ENCODE measurements at places on chromosomes 7 and 10. TPM values are rescaled to one million over a fixed set of nuclear protein-coding genes. Genes with fewer than 3 reads are reported as not detected.

Gene TMEM176A
- total RNA-seq: 67.9 TPM

Gene CCDC172
- total RNA-seq: not detected

Gene GLI3
- total RNA-seq: 14.6 TPM

Gene OPN4
- not detected for total RNA-seq

DNA sequence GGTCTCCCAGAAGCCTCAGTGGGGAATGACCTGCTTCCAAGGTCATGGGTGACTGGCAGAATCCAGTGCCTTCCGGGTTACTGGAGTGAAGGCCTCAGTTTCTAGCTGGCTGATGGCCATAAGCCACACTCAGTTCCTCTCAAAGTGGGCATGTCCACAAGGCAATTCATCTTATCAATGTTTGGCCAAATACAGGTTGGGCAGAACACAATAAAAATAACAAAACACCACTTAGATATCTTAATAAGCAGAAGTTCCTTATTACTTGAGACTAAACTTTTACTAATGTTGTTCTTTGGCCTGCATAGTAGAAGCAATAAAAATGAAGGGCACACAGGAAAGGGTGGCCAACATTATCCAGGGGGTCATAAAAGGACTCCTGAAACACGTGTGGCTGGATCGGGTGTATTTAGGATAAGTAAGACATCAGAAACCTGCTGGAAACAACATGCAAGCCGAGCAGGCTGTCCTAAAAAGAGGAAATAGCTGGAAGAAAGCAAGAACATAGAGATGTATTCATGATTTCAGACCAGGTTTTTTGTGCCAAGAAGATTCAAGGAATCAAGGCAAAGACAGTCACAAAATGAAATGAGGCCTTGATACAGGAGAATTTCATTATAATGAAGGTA, 19.6 kb upstream of the AKR1C2 start:
- H3K27me3 ChIP-seq: no peaks in the 10 kb centered on the region
- no peaks in the 10 kb centered on the region for H3K36me3 ChIP-seq
- H3K4me3 ChIP-seq: no peak overlapping the region
- DNase-seq: no peak
- no peak overlapping the region for H3K27ac ChIP-seq

DNA sequence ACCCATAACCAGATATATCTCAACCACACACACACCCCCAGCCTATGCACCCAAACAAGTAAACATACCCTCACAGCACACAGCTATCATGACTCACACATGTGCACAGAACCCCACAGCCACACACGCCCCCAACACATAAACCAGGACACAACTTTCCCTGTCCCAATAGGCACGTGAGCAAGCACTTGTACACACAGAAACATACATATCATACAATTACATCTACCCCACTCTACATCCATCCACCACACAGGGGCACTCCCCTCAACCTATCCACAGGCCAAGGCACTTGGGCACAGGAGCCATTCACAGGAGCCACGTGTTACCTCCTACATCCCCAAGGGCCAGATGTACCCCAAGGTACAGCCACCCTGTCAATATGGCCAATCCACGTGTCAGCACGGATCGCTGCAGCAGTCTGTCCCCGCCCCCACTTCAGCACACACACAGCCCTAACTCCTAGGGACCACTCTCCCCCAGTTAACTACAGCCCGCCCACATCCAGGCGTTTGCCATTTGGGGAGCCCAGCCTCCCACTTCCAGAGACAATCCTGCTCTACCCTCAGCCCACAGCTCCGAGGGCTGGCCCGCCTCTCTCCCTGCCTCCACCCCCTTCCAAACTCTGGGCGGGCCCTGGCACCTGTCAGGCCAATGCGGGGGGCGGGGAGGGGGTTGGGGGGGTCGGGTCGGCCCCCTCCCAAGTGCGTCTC, 163.5 kb downstream of the SH3PXD2A start:
- DNase-seq: no peak
- H3K27me3 ChIP-seq: no peaks in the 10 kb centered on the region
- H3K4me1 ChIP-seq: peaks cover 22% of the 10 kb centered on the region
- H3K4me3 ChIP-seq: no peak overlapping the region
- H3K27ac ChIP-seq: no peak overlapping the region

DNA sequence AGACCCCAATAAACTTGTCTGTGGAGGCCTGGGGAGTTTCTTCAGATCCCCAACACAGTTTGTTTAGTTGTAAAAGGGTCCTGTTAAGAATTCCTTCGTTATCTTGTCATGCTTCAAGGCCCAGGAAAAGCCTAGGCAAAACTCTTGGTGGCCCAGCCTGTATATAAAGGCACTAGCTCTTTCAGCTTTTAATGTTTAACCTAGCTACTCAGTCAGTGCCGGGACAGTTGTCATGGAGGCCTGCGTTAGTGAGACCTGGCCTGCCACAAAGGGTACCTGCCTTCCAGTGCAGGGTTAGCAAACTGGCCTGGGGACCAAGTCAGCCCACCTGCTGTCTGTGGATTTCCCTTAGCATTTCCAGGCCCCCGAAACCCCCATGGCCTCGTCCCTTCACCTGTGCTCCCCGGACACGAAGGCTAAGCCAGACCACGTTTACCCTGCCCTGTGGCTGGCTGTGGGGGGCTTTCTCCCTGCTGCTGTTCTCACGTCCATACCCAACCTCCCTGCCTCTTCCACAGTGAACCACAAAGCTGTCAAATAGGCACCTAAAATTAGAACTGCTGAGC, 96.9 kb upstream of the PPP2R2D start:
- H3K27me3 ChIP-seq: no peaks in the 10 kb centered on the region
- no peaks in the 10 kb centered on the region for H3K4me1 ChIP-seq
- H3K27ac ChIP-seq: no peak overlapping the region
- no peaks in the 10 kb centered on the region for H3K36me3 ChIP-seq

DNA sequence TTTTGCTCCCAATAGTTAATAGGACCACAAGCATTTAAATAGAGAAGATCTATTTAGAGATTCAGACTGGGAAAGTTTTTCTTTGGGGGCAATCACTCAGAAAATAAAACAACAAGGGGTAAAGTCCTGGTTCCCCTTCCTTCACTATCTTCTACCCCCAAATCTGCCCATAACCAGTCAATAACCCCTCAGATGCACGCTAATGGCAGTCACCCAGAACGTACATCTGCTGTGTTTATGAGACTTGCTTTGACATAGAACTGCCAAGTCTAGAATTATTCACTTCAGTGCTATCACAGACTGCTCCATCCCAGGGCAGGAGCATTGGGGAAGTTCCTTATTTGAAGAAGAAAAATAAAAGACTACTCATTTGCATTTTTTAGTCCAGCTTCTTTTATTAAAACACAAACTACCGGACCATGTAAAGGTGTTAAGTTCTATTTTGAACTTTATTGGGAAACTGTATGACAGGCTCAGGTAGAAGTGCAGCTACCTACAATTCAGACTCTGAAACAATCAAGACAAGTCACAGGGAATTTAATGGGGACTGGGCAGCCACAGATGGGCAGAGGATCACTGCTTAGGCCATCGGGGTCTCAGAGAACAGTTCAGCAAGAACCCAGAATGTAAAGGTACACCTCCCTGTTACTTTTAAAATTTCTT, 38.4 kb downstream of the ANK3 start:
- no peak for DNase-seq
- no peaks in the 10 kb centered on the region for H3K4me1 ChIP-seq
- no peaks in the 10 kb centered on the region for H3K36me3 ChIP-seq

DNA sequence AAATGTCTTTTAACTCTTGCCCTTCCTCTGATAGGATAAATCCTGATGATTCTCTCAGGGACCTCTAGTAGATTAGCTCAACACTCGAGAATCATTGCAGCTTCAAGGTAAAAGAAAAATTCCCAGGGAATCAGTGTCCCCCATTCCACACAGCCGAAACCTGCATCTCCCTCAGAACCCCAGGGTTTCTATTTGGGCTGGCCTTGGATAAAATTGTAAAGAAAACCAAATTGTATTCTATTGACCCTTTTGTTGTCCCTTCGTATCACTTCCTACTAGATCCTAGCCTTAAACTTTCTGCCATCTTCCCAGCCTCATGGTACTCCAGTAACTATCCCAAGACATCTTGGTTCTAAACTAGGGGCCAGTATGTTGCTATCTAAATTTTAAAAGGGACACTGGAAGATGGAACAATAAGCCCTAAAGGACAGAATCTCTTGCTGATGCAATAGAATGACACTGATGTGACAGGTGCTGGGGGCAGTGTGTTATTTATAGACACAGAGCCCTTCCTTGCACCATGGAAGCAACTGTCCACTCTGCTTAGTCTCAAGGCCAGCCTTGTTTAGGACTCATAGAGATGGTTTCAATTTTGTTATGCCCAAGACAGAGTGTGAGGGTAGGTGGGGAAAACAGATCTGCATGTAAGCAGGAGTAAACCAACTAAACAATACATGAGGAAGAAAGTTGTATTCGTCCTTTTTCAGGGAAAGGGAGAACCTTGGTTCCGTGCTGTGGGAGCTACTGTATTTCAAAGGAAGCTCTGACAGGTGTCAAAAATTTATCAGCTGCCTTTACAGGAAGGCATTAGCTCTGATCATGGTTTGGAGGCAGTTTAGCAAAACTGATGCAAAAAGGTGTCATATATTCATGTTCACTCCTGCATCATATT, 7.6 kb downstream of the ASB15 start:
- no peaks in the 10 kb centered on the region for H3K36me3 ChIP-seq
- no peaks in the 10 kb centered on the region for H3K4me1 ChIP-seq
- no peak overlapping the region for H3K4me3 ChIP-seq
- no peak overlapping the region for H3K27ac ChIP-seq

DNA sequence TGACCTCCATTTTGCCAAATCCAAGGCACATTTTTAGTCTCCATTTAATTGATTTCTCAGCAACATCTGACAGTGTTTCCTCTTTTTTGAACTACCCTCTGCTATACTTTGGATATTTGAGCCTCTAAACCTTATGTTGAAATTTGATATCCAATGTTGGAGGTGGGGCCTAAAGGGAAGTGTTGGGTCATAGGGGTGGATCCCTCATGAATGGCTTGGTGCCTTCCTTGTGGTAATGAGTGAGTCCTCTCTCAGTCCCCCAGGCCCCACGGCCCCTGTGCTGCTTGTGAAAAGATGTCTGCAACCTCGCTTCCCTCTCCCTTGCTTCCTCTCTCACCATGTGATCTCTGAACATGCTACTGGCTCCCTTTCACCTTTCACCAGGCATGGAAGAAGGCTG, 96.8 kb upstream of the DGKB start:
- no peak for DNase-seq
- H3K4me1 ChIP-seq: no peaks in the 10 kb centered on the region
- H3K27me3 ChIP-seq: no peaks in the 10 kb centered on the region

DNA sequence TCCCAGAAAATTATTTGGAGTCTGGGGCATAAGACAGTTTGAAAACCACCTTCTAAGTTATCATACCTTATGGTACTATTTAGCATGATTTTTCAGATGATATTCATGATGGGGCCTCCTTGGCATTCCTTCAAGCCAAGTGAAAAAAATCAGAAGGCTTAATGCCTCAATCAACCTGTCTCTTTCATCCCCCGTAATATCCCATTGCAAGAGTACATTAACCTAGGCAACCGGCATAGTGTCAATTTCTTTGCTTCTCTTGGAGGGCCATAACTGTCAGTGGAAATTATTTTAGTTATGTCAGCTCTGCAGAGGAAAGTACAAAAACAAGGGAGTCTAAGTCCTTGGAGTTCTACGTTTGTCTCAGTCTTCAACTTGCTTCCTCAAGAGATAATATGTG, 43.4 kb downstream of the INHBA start:
- no peak overlapping the region for H3K27ac ChIP-seq
- H3K4me1 ChIP-seq: no peaks in the 10 kb centered on the region
- no peaks in the 10 kb centered on the region for H3K36me3 ChIP-seq
- no peak for DNase-seq

DNA sequence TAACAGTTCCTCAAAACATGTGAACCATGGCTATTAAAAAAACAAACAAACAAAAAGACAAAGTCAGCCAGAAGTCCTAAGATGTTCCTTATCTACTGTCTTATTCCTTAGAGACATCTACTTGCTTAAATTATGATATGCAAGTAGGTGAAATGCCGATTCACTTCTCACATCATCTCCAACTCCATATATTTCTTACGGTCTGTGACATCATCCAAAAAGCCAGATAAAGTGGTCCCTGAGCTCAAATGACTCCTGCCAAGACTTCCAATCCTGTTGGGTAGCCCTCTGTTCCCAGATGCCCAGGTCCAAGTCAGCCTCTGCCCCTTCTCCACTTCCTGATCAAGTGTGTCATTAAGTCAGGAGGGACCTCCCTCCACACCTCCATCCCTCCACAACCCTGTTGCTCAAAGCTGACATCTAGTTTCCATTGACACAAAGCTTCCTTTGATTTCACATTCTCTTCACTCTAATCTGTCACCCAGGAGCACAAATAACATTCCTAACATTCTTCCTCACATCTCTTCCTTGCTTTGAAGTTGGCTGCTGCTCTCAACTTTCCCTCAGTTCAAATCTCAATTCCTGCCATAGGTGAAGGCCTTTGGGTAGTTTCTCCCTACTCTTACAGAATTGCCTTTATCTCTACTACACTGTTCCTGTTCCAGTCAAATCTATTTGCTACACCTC, 56.1 kb upstream of the PDLIM1 start:
- no peaks in the 10 kb centered on the region for H3K27me3 ChIP-seq
- no peak for DNase-seq
- no peak overlapping the region for H3K27ac ChIP-seq
- H3K36me3 ChIP-seq: peaks cover 32% of the 10 kb centered on the region
- H3K4me3 ChIP-seq: no peak overlapping the region

- peaks cover 11% of the 10 kb centered on the region for H3K4me1 ChIP-seq
- no peak overlapping the region for H3K4me3 ChIP-seq
- H3K27me3 ChIP-seq: no peaks in the 10 kb centered on the region
- H3K36me3 ChIP-seq: no peaks in the 10 kb centered on the region
- DNase-seq: no peak
Measured at GRCh38 chr7:76261931-76262330, 40.5 kb upstream of the HSPB1 start.

GRCh38 chr7:27173511-27173955, 587 bp downstream of the HOXA10 start:
- no peaks in the 10 kb centered on the region for H3K36me3 ChIP-seq
- peak overlapping the region; percentile 47 for H3K4me3 ChIP-seq
- H3K27me3 ChIP-seq: peaks cover 91% of the 10 kb centered on the region
- no peak overlapping the region for H3K27ac ChIP-seq
- peaks cover 44% of the 10 kb centered on the region for H3K4me1 ChIP-seq
- peak; percentile 91 for DNase-seq

- no peaks in the 10 kb centered on the region for H3K27me3 ChIP-seq
- DNase-seq: no peak
- no peaks in the 10 kb centered on the region for H3K36me3 ChIP-seq
- no peaks in the 10 kb centered on the region for H3K4me1 ChIP-seq
- no peak overlapping the region for H3K27ac ChIP-seq
- no peak overlapping the region for H3K4me3 ChIP-seq
Measured at GRCh38 chr7:1752771-1753563, 82.9 kb downstream of the ELFN1 start.

GRCh38 chr10:113563306-113564088, 10.6 kb downstream of the HABP2 start:
- H3K4me3 ChIP-seq: peak overlapping the region; percentile 45
- no peak overlapping the region for H3K27ac ChIP-seq
- no peaks in the 10 kb centered on the region for H3K36me3 ChIP-seq
- H3K27me3 ChIP-seq: no peaks in the 10 kb centered on the region

GRCh38 chr10:23818484-23818883, 379.6 kb downstream of the OTUD1 start:
- no peaks in the 10 kb centered on the region for H3K36me3 ChIP-seq
- H3K27me3 ChIP-seq: no peaks in the 10 kb centered on the region
- no peak overlapping the region for H3K27ac ChIP-seq
- DNase-seq: no peak
- H3K4me3 ChIP-seq: no peak overlapping the region
- H3K4me1 ChIP-seq: no peaks in the 10 kb centered on the region

Measured in upper lobe of left lung (tissue), 6 donors.